ENCODE measurements at places on chromosomes 6 and 20.

GRCh38 chr6:92806254-92806653 lies 613.1 kb downstream of the EPHA7 start:
- DNase-seq = no peak

GRCh38 chr20:32585011-32585585 lies at the start of gene NOL4L:
Gene NOL4L, minus strand, starts transcription at chr20:32585333. Its CDS starts 443 bp downstream, at chr20:32584890.
- peak; percentile 21 for DNase-seq

DNA sequence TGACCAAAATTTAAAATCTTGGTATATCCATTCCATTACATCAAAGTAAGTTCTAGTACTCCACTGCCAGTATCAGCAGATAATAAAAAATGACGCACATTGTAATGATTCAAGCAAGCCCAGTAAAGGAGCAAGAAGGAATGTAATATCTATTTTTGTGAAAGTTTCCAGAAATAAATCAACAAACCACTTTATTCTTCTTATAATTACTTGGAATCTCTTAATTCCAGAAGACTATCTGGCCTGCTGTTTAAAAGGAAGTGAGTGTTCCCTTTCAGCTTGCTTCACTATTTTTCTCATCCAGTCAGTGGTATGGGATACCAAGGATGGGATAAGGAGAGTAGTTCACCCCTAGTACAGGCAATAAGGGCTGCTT lies 42.2 kb upstream of the DSE start:
- DNase-seq = no peak

DNA sequence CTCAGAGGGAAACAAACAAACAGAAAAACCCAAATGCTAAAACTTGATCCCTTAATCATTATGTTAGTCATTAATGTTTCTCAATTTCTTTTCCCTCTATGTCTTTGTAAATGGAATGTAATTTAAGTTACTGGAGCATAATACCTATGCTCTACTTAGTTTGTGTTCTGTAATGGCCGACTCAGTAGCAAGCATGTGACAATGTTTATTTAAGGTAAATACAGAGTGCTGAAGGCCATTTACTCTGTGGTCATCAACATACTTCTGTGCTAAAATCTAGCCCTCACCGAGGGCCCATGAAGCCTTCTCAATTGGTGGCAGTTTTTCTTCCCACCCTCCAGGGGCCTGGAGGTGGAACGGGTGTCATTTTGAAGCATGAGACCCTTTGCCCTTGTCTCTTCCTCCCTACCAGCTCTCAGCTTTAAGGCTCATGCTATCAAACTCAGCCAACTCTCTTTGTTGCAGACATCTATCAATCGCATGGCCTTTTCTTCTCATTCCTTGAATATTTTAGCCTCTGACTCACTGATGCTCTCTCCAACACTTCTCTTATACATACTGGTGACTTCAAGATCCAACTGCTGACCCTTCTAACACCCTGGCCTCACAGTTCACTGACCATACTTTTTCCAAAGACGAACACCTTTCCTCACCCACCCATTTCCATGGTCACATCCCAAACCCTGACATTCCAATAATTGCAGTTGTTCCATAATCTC lies 48.2 kb downstream of the STX7 start:
- DNase-seq = no peak

DNA sequence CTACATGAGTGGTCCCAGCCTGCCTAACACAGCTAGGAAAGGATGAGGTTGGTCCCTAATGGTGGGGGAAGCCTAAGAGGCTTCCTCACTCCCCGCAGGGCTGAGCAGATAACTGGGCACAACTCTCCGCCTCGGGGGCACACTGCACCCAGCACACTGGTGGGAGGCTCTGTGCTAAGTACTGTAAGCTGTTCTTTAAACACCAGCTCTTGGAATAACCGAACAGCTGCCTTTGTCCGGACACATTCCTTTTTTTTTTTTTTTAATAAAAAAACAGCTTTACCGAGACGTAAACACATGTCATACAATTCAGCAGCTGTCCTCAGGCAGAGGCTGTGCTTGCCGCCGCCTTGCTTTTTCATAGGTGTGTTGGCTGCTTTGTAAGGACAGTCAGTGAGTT lies 6.9 kb downstream of the PSMG4 start:
- no peak for DNase-seq

DNA sequence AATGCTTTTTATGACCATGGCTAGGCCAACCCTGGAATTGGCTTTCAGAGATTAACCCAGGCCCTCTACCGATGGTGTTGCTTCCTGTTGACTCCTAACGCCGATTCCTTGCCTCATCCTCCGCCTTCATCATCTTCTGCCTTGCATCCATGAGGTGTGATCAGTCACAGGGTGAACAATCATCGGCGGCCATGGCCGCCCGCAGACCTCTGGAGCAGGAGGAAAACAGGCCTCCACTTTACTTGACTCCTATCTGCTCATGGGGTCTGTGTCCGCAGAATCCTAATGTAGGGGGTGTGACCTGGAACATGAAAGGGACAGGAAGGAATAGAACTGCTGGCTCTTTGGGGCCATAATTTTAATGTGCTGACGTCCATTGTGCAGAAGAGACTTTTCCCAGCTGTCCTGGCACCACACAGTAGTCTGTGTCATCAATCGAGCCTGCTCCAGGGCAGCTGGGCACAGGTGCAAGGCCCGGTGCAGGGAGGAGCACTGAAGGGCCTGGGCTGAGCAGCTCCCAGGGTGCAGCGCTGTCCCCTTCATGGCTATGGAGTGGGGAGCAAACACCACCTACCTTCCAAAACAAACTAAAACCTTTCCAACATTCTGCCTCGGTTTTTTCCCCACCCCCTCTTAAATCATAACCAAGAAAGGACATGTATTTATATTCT lies 8.0 kb downstream of the SLC22A3 start:
- no peak for DNase-seq

- no peak for DNase-seq
These were observed 329.1 kb downstream of the SAMD5 start for GRCh38 chr6:147837540-147837939.

- DNase-seq = no peak
These were observed 95.4 kb upstream of the NKX2-2 start for GRCh38 chr20:21609221-21609620.

- no peak for DNase-seq
These were observed 127.5 kb downstream of the CDKAL1 start for GRCh38 chr6:20661721-20662120.

- DNase-seq = no peak
These were observed 242.5 kb downstream of the ERMARD start for GRCh38 chr6:169993861-169994481.

- no peak for DNase-seq
These were observed 737.0 kb upstream of the ADGRB3 start for GRCh38 chr6:67897998-67898607.

DNA sequence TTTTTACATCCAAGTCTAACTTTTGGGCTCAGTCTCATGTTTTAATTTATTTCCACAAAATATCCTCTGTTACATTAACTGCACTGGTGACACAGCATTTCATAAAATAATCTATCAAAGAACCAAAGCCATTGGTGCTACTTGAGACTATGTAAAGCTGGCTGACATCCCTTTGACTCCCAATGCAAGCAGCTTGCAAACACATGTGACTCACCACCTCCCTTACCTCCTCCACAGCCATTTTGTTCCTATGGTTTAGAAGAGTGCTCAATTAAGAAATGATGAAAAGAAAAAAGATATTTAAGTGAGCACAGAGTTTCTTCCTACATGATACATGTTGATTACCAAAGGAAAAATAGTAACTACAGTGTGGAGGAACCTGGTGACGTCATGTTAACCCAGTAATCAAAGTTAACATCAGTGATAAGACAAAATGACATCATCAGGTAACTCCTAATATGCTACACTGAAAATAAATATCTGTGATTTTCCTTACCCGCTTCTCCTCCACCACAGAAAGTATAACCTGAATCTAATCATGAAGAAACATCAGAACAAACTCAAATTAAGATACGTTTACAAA lies 53.3 kb upstream of the LGSN start:
- no peak for DNase-seq

DNA sequence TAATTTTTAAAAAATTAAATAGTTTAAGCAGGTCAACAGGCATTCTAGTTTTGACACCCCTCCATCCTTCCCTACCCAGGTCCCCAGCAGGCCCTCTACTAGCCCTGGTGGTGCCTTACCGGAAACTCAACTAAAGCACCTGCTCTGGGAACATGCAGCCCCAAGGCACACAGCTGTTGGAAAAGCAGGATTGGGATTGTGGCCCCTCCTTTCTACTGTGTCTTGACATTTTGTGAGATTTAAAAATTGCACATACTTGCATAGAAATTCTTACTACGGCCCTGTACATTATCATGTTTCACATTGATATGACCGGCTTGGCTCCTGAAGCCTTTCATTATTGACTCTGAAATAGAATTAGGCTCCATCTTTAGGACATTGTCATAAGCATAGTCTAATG lies 423.2 kb downstream of the GRIK2 start:
- DNase-seq = no peak

DNA sequence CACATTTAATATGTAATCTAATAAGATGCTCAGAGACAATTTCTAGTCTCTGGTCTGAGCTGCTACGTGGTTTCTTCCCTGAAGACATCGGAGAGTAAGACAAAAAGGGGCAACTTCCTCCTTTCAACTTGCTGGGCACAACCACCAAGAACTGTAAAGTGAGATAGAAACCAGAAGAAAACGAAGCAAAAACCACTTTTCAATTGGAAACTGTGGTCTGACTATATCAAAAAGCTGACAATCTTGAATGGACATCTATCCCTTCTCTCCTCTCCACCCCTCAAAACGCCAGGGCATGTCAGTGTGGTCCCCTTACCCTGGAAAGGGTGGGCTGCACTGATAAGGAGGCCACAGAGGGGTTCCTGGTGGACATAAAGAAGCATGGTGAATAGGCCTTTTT lies 269.1 kb downstream of the CD83 start:
- no peak for DNase-seq

DNA sequence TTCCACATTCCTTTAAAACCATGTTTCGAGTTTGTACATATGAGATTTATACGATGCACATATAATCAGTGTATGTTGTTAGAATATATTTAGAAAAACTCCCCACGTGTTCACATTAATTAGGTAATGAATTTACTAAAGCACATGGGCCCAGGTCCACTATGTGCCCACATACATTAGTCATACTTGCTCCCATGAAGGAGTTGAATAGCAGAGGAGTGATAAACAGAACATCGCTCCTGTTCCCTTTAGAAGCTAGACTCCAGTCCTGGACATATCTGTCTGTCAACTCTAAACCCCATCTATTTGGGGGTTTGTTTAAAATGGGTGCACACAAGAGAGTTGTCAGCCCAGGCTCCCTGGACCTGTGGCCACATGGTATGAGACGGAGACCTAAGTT lies 108.1 kb upstream of the TIAM2 start:
- DNase-seq = no peak

DNA sequence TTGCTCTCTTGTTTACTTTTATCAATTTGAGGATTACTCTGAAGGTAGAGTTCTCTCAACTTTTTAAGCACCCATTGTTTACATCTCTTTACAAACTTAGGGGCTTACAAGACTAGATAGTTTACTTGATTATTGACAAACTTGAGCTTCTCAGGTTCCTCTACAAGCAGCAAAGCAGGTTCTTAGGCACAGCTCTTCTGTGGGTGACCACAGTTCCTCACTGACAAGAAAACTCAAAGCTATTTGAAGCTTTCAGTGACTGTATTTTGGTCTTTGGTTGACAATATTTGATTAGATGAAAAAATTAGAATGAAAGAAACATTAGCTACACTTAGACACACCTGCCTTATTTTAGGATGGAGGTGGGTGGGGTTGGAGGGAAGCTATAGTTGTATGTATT lies 327.3 kb upstream of the RUNX2 start:
- no peak for DNase-seq

- no peak for DNase-seq
These were observed 6.1 kb downstream of the DACT2 start for GRCh38 chr6:168313431-168314011.

DNA sequence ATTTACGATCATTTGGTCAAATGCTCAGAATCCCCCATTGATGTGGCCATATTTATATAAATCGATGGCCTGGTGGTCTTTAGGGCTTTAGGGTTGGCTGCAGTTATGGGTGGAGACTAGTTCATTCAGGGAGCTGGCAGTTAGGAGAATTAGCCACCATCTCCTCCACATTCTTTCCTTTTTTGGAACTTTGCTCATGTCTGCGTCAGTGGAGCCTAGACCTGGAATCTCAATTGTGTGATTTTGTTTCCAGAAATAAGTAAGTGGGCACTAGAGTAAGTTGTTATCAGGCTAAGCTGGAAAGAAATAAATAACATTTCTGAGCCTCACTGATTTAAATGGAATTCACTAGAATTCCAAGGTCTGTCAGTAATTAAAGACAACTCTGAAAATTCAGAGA lies 29.0 kb upstream of the ELOVL5 start:
- DNase-seq = no peak

GRCh38 chr6:169976301-169977081 lies 225.1 kb downstream of the ERMARD start:
- DNase-seq = no peak

DNA sequence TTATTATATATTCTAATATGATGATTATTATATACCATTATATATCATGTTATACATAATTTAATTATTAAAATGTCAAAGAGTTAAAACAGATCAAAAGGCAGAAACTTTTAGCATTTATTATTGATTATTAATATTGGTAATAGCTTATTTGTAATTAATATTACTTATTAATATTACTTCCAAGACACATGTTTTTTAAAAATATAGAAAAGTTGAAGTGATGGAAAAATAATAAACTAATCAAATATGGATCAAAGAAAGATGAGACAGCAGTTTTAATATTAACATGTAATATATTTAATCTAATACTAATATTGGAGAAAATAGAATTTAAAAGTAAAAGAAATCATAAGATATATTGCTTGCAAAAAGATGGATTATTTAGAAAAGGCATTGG lies 154.6 kb upstream of the TAB2 start:
- no peak for DNase-seq

DNA sequence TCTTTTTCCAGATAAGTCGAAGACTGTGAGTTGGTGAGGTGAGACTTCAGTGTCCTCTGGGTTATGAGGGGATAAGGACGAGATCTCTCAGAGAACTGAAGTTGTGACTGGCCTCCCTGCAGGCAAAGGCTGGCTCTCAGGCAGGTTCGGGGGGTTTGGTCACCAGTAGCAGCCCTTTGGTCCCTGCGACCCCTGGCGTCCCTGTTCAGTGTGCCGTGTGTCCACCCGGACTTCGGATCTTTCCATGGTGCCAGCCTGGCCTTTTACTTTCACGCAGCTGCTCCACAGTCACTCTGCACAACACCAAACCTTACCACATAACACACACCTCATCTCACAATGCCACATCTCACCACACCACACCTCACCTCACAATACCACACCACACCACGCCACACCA lies 131.9 kb downstream of the ERMARD start:
- DNase-seq = no peak

DNA sequence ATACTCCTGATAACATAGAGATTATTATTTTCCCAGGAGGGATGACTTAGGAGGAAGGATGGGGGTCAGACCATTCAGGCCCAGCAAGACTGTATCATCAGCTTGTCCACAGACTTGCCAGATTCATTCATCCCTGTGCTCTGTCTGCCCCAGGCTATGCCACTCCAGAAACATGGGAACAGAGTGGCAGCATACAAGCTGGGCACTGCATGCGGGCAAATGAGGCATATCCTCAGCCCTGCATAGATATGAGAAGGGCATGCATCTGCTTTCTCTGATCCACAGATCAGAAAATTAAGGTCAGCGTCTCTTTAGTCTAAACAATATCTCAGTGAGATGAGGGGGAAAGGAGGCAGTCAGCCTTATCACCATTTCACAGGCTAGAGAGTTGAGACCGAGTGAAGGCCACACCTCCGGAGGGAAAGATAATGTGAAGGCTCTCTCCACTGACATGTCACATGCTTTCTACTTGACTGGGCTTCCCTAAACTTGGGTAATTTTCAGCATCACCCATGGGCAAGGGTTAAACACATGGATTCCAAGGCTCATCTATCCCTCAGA lies 140.5 kb downstream of the TFAP2B start:
- no peak for DNase-seq
